Esophagus mucosa (tissue), 1 donor: ENCODE measurements at places on chromosomes 7 and 10.

- no peak for ATAC-seq
Measured at GRCh38 chr7:30934732-30935568, 23.3 kb downstream of the AQP1 start.

DNA sequence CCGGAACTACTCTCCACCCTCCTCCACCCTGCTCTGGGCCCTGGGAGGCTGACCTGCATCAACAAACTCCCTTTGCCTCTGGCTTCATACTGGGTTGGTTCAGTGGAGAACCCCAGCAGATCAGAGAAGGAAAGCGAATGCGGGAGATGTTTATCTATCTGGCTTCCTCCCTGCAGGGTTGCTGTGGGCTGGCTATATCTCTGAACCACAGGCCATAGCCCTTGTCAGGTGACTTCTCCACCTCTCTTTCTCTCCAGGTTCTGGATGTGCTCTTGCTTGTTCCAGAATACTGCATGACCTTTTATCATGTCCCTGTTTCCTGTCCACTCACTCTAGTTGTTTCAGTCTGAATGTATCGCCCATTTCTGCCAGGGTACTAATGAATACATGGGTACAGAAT lies 51.7 kb upstream of the IFRD1 start:
- ATAC-seq: no peak

GRCh38 chr7:141242568-141242967 lies 168.7 kb downstream of the TMEM178B start:
- ATAC-seq: no peak

GRCh38 chr7:24715661-24716479 lies 41.4 kb downstream of the GSDME start:
- ATAC-seq: no peak

GRCh38 chr10:97818572-97818971 lies 31.1 kb upstream of the GOLGA7B start:
- no peak for ATAC-seq

DNA sequence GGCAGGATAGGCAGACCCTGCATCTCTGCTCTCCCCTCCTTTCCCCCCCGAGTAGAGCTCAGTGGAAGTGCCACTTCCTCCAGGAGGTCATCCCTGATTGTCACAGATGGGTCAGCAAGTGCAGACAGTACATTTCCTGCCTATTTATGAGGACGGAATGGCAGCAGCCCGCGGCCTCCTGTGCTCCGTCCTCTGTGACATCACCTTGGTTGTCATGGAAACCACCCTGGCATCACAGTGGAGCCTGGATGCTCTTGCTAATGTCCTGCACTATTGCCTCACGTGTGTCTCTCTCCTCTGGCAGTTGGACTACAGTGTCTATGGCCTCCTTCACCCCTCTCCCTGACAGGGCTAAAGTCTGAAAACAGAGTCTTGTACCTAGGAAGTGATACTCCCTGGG lies 148.6 kb downstream of the SH3PXD2A start:
- no peak for ATAC-seq

GRCh38 chr7:14024406-14024805 lies 34.9 kb upstream of the ETV1 start:
- no peak for ATAC-seq

DNA sequence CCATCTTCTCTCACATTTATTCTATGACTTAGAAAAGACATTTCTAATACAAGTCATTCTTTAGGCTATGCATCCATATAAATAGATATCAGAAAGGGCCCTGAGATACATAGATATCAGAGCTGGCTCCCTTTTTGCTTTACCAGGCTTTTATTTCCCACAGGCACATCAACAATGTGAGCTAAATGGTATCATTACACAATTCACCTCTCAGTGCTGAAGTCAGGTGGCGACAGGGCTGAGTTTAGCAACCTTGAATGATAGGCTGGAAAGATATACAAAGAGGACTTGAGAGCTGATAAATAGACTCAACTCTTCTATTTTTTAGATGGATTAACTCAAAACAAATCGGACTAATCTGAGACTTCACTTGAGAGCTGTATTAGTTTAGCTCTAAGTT lies 189.2 kb upstream of the COL1A2 start:
- no peak for ATAC-seq

- no peak for ATAC-seq
Measured at GRCh38 chr7:23967949-23968599, 258.1 kb downstream of the STK31 start.
